ENCODE measurements at places on chromosomes 13 and 19.

- DNase-seq = no peak
Measured at GRCh38 chr13:79483086-79483706, 2.2 kb downstream of the NDFIP2 start.

DNA sequence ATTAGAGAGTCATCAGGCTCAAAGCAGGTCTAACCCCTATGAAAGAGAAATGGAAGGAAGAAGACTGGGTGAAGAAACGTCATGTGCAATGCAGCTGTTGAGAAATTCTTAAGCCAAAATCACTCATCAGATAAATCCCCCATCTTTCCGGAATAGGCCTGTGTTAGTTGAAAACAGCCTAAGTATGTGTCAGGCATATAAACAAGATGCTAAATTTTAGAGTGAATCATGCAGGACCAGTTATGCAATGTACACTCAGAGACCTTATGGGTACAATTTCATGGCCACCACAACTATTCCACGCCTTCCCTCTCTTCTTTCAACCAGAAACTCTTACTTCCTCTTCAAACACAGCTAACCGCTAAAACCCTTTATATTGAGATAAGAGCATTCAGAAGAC lies 717.7 kb upstream of the ATXN8OS start:
- DNase-seq = no peak

DNA sequence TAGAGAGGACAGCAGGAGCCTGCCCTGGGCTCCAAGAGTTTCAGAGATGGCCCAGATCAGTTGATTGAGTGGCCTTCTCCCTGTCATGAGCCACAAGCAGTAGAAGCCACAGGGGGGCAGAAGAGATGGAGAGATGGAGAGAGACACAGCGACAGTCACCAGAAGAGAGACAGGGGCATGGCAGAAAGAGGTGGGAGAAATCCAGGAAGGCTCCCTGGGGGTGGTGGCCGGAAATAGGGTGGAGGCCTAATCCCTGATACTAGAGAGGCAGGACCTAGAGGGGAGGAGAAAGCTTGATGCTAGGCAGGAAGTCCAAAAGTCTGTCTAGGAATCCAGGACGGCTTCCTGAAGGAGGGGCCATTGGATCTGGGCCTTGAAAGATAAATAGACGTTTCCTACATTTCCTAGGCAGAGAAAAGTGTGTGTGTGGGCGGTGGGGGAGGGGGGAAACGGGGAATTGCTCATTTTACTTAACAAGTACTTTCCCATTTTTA lies 9.6 kb upstream of the TPM4 start:
- DNase-seq = peak; percentile 81

DNA sequence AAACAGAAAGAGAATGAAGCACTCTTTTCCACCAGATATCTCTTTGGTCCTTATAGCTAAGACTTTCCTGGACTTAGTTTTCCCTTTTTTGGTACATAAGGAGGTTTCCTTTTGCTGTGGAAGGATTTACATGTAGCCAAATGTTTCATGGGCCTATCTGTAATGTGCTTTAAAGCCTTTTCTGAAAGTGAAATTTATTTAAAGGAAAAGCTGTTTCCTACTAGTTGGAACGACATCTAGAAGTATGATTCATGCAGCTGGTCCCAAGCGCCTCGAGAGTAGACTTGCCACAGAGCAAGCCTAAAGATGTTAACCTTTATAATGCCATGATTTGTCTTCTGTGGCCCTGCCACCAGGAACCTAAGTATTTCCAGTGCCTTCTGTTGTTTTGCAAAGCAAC lies 390.3 kb downstream of the DLEU7 start:
- no peak for DNase-seq

DNA sequence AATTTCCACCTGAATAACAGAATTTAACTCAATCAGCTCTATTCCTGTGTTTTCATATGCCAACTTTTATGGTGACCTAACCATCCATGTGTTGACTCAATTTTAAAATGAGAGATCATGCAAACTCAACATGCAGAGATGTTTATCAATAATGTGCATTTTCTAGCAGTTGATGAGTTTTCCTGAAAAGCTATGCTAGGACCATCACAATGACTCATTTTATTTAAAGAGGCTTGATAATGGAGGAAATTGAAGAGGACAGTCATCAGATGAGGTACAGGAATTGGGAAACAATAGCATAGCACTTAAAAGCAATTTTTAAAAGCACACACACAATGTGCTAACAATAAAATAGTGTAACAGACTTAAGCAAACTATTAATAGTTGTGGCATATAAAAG lies 127.1 kb downstream of the VWA8 start:
- no peak for DNase-seq

DNA sequence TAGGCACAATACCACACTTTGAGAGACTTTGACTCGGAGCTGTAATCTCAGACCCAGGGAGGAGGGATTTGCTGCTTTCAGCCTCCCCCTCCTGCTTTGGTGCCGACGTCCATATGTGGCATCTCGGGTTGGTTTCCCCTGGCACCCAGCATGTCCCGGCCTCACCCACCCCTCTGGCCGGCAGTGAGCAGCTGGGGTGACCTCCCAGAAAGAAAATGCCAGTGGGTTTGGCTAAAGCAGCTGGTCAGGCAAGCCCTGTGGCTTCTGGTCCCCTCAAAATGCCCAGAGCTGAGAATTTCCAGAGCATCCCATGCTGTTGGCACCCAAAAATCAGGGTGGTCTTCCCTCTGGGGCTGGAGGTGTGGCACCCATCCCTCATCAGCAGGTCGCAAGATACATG lies 34.1 kb downstream of the INSR start:
- no peak for DNase-seq

GRCh38 chr19:44573627-44574026 lies 39.7 kb upstream of the IGSF23 start:
- no peak for DNase-seq

DNA sequence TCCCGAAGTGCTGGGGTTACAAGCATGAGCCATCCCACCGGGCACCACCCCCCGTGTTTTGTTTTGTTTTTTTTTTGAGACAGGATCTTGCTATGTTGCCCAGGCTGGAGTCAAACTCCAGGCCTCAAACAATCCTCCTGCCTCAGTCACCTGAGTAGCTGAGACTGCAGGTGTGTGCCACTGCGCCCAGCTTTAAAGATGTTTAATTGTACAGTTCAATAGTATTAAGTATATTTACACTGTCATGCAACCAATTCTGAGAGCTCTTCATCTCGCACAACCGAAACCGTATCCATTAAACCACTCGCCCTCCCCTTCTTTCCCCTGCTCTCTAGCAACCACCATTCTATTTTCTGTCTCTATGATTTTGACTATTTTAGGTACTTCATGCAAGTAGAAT lies 15.6 kb downstream of the NUCB1 start:
- DNase-seq = no peak

- DNase-seq = no peak
Measured at GRCh38 chr13:28981530-28981929, 161.4 kb downstream of the MTUS2 start.

DNA sequence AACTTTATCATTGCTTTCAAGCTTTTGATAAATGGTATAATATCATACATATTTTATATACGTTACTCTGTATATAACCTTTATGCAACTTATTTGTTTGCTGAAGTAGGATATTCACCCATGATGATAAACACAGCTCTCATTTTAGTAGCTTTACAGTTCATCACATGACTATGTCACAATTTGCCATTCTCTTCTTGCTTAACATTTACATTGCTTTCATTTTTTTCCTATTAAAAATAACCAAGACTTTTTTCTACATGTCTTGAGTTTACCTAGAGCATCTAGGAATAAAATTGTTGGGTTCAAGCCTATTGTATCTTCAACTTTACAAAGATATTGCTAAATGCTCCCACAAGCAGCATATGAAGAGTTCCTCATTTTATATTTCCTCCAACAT lies 54.0 kb downstream of the KCNRG start:
- no peak for DNase-seq

- no peak for DNase-seq
Measured at GRCh38 chr19:16327911-16328823, 3.5 kb downstream of the KLF2 start.

GRCh38 chr13:68428292-68428691 lies 1198.2 kb upstream of the PCDH9 start:
- DNase-seq = peak; percentile 6

- no peak for DNase-seq
Measured at GRCh38 chr13:82165396-82166174, 1716.7 kb downstream of the SLITRK1 start.

GRCh38 chr19:33248954-33249613 lies 23.4 kb upstream of the SLC7A10 start:
- DNase-seq = peak; percentile 53

GRCh38 chr19:44685877-44686276 lies 13.1 kb upstream of the CEACAM16 start:
- no peak for DNase-seq

GRCh38 chr19:28880735-28881401 lies 332.1 kb downstream of the UQCRFS1 start:
- no peak for DNase-seq

GRCh38 chr13:26813321-26813979 lies 52.9 kb upstream of the GPR12 start:
- no peak for DNase-seq

- no peak for DNase-seq
Measured at GRCh38 chr19:33231511-33231910, 5.9 kb upstream of the SLC7A10 start.

DNA sequence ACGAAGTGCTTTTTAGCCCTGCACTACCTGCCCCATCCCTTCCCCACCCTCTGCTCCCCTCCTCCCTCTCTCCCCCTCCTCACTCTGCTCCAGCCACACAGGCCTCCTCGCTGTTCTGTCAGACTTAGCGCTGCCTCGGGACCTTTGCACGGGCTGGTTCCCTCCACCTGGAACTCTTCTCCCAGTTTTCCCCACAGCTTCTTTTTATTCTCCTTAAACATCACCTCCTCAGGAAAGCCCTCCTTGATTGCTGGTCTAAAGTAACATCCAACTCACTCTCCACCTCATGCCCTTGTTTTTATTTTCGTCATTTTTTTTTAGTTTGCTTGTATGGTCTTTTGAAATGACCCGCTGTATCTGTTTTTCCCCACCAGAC lies 19.6 kb upstream of the ZNRF4 start:
- no peak for DNase-seq

- DNase-seq = no peak
Measured at GRCh38 chr13:64992314-64992713, 2237.8 kb downstream of the PCDH9 start.

DNA sequence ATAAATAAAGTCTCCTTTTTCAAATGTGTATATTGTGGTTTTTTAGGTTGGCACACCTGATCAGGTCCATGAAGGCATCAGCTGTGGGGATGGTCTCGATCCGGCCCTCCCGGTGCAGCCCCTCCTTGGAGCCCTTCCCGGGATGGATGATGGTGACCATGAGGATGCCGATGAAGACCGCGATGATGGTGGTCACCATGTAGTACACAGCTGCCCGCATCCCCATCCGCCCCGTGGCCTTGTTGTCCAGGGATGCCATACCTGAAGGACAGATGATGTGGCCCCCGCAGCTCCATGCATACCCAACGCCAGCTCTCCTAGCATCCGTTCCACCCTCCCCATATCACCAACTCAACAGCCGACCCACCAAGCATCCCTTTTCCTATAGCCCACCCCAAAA lies 11.4 kb downstream of the SLC1A6 start:
- DNase-seq = no peak

DNA sequence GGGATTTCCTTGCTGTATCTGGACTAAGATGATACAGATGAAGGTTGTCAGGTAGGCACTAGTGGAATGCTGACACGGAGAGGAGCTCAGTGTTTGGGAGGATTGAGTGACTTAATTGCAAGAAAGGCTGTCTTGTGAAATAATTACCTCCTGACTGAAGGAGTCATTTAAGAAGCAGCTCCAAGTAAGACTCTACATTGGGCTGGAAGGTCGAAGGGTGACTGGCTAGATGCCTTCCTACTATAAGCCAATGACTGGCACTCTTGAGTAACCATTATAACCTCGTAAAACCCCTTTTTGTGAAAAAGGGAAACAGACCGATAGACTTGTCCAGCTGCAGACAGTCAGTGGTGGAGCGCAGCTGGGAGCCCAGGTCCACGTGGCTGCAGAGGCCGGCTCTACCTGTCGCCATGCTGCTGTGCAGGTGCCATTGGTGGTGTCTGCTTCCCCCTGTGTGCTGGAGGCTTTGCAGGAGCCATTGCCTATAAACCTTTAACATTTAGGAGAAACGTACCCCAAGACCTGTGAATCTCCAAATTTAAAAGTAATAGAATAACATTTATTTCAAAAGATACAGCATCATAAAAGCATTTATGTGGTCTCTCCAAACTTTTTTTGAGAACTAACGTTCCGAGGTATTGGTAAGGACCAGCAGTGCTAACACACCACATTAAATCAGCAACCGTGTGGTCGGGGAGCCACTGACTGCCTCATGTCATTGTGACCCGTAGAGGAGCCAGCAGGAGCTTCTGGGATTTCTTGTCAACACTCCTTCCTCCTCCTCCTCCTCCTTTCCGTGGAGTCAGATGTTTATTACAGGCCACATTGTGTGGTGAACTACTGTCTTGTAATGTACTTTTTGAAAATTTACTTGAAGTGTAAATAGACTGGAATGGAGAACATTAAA lies 80.4 kb upstream of the TEX29 start:
- DNase-seq = no peak

DNA sequence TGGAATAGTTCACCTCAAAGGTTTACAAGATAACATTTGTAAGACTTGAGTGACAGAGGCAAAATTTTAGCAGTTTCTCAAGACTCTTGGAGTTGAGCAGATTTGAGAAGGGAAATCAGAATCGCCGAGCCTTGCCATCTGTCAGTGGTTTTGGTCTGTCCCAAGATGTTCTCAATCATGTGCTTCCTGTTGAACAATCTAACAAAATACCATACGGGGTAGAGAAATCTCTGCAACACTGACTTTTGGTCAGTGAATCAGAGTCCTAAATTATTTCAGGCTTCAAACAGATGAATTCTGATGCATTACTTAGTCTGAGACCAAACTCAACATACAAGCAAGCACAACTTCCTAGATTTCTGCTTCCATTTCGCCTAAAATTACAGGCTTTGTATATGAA lies 3.8 kb downstream of the KCTD12 start:
- no peak for DNase-seq

GRCh38 chr13:110135977-110136597 lies 170.9 kb downstream of the COL4A1 start:
- DNase-seq = no peak

GRCh38 chr19:41248895-41249294 lies 15.3 kb upstream of the HNRNPUL1 start:
- no peak for DNase-seq

GRCh38 chr13:71039440-71039839 lies 827.6 kb downstream of the DACH1 start:
- DNase-seq = no peak

DNA sequence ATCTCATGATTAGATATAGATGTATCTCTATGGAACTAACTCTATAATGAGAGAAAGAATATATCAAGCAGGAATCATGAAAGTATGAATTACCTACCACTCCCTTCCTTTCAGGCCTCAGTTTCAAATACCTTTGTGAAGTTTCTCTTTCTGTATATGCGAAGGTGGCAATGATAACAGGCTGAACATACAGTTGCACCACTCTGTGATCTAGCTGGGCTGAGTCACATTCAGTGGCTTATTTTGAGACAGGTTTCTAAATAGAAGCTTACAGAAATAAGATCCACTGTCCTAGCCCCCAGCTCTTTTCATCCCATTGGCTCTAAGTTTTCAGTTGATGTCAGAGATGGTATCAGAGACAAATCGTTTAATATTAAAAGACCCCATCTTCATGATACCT lies 662.0 kb downstream of the SLITRK1 start:
- DNase-seq = no peak
